A375 (cell line): ENCODE measurements at places on chromosomes 11 and 22. TPM values are rescaled to one million over a fixed set of nuclear protein-coding genes. Genes with fewer than 3 reads are reported as not detected.

Gene GRIA4
- total RNA-seq: 0.03 TPM in 1 of 2 replicates, not detected in the other

Gene ELMOD1
- total RNA-seq: 0.32 and 0.60 TPM in 2 replicates

Gene MS4A10
- total RNA-seq: not detected in 2 replicates

Gene ENTHD1
- not detected in 2 replicates for total RNA-seq

Gene RBM4
- 102 and 124 TPM in 2 replicates for total RNA-seq

Gene SLC25A1
- 76.6 and 94.2 TPM in 2 replicates for total RNA-seq

Gene INS
- not detected in 2 replicates for total RNA-seq

Gene SPI1
- not detected in 2 replicates for total RNA-seq

Gene PATZ1
- total RNA-seq: 33.9 and 37.5 TPM in 2 replicates

Gene CDON
- 14.0 and 14.8 TPM in 2 replicates for total RNA-seq

Gene C22orf31
- total RNA-seq: not detected in 2 replicates

Gene FGF19
- total RNA-seq: 0.15 TPM in 1 of 2 replicates, not detected in the other

Gene UPK3A
- not detected in 2 replicates for total RNA-seq

Gene OR52E6
- not detected in 2 replicates for total RNA-seq
